ENCODE measurements at places on chromosomes 2 and 18. TPM values are rescaled to one million over a fixed set of nuclear protein-coding genes. Genes with fewer than 3 reads are reported as not detected.

The PROKR1 gene
- total RNA-seq, result not detected

The TGFA gene
- not detected for total RNA-seq

The CPLX4 gene
- total RNA-seq, result not detected

The RTKN gene
- total RNA-seq, result 1.9 TPM

GRCh38 chr2:73020657-73021370 is 50.7 kb downstream of the SFXN5 start:
- peaks cover 2% of the 10 kb centered on the region for H3K4me1 ChIP-seq
- no peak overlapping the region for H3K4me3 ChIP-seq
- peaks cover 1% of the 10 kb centered on the region for H3K36me3 ChIP-seq
- H3K27me3 ChIP-seq, result no peaks in the 10 kb centered on the region

DNA sequence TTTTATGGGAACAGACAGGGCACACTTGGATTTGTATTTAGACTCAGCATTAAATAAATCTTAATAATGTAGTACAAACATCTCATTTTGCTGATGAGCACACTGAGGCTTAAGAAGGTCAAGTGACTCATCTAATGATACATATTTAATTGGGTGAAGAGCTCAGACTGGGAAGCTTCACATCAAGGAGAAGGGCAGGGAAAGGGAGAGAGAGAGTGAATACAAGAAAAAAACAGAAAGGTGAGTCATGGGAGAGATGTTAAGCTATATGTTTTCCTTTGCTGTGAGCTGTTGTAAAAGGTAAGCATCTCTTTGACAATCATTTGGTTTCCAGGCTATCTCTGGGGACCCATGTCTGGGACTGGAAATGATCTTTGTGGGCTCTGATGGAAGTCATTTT is 277.8 kb downstream of the SETBP1 start:
- no peak overlapping the region for H3K27ac ChIP-seq
- no peaks in the 10 kb centered on the region for H3K27me3 ChIP-seq
- H3K4me1 ChIP-seq, result no peaks in the 10 kb centered on the region
- H3K36me3 ChIP-seq, result peaks cover 8% of the 10 kb centered on the region

DNA sequence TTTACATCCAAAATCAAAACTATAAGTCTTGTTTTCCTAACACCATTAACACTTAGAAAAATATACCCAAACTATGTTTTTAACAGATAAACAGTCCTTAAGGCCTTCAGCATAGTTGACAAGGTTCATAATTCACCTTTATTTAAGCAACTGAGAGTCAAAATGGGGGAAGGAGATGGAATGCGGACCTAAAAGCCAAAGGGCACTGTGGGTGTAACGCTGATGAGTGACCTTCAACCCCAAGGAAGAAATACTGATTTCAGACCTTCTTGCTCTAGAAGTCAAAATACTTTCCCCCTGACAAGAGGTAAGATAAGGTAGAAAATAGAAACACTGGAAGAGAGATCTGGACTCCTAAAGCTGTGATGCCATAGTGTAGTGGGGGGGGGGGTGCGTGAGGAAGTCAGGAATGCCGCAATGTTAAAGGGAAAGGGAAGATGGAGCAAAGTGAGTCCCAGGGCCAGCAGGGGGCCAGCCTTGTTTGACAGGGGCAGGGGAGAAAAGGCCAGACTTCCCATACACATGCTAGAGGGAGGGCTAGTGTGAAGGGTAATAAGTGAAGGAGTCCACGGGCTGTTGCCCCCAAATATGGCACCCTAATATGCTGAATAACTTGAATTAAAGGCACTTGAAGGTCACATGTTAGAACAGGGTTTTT is 31.4 kb downstream of the CCDC93 start:
- no peak for DNase-seq
- no peak overlapping the region for H3K4me3 ChIP-seq
- peaks cover 26% of the 10 kb centered on the region for H3K36me3 ChIP-seq
- H3K27ac ChIP-seq, result no peak overlapping the region

GRCh38 chr2:54599914-54600313 is 123.5 kb upstream of the EML6 start:
- no peak overlapping the region for H3K27ac ChIP-seq
- no peaks in the 10 kb centered on the region for H3K27me3 ChIP-seq
- no peak overlapping the region for H3K4me3 ChIP-seq
- H3K4me1 ChIP-seq, result peaks cover 77% of the 10 kb centered on the region
- DNase-seq, result no peak

DNA sequence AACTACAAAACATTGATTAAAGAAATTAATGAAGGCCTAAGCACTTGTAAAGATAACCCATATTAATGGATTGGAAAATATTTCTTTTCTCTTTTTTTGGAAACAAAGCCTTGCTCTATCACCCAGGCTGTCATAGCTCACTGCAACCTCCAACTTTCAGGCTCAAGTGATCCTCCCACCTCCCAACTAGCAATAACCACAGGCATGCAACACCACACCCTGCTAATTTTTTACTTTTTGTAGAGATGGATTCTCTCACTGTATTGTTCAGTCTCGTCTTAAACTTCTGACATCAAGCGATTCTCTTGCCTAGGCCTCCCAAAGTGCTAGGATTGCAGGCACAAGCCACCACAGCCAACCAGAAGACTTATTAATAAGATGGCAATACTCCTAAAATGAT is 73.4 kb upstream of the NDUFV2 start:
- no peaks in the 10 kb centered on the region for H3K36me3 ChIP-seq
- no peak for DNase-seq
- H3K4me3 ChIP-seq, result no peak overlapping the region
- H3K27ac ChIP-seq, result no peak overlapping the region

DNA sequence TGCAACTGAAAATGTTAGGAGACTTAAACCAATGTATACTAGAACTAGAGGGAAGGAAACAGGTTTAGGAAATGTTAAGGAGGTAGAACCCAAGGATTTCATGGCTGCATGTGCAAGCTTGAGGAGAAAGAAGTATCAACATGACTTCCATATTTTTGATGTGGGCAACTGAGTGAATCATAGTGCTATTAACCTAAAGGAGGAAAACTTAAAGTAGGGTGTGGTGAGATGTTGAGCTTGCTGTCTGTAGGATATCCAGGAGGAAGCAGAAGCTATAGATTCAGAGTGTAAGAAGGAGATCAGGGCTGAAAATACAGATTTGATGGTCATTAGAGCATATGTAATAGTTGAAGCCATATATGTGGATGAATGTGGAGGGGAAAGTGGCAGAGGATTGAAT is 31.5 kb downstream of the NDC80 start:
- H3K27ac ChIP-seq, result peak overlapping the region; percentile 56
- no peaks in the 10 kb centered on the region for H3K27me3 ChIP-seq
- peaks cover 36% of the 10 kb centered on the region for H3K4me1 ChIP-seq

DNA sequence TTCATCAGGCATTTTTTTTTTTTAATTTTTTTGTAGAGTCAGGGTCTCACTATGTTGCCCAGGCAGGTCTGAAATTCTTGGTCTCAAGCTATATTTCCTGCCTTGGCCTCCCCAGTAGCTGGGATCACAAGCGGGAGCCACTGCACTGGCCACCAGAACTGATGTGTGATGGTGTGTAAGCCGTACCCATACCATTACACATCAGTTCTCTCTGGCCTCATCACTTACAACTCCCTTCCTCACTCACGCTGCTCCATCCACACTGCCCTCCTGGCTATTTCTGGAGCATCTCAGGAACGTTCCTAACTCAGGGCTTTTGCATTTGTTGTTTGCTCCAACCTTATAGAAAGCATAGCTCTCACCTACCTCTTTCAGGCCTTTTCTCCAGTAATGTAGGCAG is 834.5 kb upstream of the ID2 start:
- no peak for DNase-seq
- peak overlapping the region; percentile 26 for H3K4me3 ChIP-seq
- no peaks in the 10 kb centered on the region for H3K27me3 ChIP-seq
- H3K27ac ChIP-seq, result peak overlapping the region; percentile 85
- peaks cover 44% of the 10 kb centered on the region for H3K4me1 ChIP-seq

DNA sequence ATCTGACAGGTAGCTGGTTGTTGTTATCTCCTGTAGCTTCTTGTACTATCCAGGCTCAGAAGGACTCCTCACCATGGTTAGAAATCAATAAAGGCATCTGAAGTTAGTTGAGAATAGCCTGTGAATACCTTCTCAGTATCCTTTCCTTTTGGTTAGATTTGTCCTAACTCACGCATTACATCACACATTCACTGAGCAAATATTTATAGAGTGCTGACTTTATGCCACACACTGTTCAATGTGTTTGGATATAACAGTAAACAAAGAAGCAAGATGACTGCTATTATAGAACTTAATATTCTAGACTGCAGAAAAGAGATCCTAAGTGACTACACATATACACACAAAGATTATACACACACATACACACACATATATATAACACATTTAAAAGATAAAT is 889.9 kb upstream of the CHAC2 start:
- H3K36me3 ChIP-seq, result no peaks in the 10 kb centered on the region
- DNase-seq, result no peak
- no peaks in the 10 kb centered on the region for H3K27me3 ChIP-seq

DNA sequence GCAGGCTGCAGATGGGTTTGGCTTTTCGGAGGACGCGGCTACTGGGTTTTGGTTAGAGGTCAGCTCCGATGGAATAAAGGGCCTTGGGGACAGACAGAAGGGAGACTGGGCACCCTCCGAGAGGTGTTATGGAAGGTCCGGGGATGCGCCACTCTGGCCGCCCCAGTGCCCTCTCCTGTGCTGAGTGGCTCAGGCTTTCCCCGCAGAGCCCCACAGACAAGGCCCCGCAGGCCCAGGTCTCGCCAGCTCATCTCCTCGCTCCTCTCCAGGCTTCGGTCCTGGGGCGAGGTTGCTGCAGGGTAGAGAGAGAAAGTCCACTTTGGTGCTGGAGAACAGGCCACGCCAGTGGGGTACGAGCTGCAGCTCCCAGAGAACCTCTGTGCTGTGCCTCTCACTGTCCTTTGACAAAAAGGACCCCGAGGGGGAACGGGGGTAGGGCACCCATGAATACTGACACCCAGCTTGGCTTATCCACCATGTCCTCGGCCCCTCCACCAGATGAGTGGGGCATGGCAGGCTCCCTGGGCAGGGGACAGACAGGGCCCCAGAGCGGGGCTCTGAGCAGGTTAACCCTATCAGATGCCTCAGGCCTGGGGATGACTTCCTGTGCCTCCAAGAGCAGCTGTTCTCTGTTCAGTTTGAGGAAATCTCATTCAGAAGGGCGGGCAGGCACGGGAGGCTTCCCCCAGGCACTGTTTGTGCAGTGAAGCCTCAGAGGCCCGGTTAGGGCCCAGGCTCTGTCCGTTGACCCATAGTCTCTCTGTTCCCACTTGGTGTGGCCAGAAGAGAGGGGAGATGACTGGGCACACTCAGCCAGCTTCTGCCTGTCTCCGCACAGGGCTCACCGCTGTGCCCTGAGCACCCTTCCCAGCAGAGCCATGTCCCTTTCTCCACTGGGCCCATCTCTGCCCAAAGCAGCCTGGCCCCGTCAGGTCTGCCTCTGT is 15.7 kb upstream of the CNNM3 start:
- no peak for DNase-seq
- no peaks in the 10 kb centered on the region for H3K27me3 ChIP-seq
- no peak overlapping the region for H3K4me3 ChIP-seq
- H3K4me1 ChIP-seq, result peaks cover 2% of the 10 kb centered on the region

DNA sequence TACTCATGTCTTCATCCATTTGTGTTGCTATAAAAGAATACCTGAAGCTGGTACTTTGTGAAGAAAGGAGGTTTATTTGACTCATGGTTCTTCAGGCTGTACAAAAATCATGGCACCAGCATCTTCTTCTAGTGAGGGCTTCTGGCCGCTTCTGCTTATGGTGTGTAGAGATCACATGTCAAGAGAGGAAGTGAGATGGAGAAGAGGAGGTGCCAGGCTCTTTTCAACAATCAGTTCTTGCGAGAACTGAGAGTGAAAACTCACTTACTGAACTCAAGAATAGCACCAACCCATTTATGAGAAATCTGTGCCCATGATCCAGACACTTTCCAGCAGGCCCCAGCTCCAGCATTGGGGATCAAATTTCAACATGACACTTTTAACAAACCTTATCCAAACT is 30.0 kb upstream of the BARD1 start:
- no peaks in the 10 kb centered on the region for H3K4me1 ChIP-seq
- H3K27me3 ChIP-seq, result no peaks in the 10 kb centered on the region
- DNase-seq, result no peak
- no peak overlapping the region for H3K4me3 ChIP-seq
- no peaks in the 10 kb centered on the region for H3K36me3 ChIP-seq
- H3K27ac ChIP-seq, result no peak overlapping the region

- no peaks in the 10 kb centered on the region for H3K36me3 ChIP-seq
- H3K27ac ChIP-seq, result no peak overlapping the region
- no peaks in the 10 kb centered on the region for H3K4me1 ChIP-seq
- no peak for DNase-seq
- H3K4me3 ChIP-seq, result no peak overlapping the region
- no peaks in the 10 kb centered on the region for H3K27me3 ChIP-seq
These were observed 2176.3 kb upstream of the CELF4 start for GRCh38 chr18:39741755-39742466.

DNA sequence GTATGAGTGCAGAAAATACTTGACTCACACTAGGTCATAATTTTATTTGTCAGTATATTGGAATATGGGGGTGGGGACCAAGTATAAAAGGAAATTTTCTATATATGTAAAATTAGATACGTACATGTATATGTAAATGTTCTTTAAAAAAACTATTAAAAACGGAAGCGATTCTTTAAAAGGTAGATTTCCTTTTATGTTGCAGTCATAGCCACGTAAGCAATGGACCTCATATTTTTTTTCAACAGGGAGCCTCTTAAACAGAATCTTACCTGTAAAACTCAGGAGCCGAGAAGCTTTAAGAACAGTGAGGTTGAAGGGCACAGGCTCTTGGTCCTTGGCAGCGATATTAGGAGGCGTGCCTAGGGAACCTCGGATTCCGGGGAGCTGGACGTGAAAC is 3.3 kb downstream of the RHBDD1 start:
- H3K36me3 ChIP-seq, result peaks cover 47% of the 10 kb centered on the region
- H3K4me1 ChIP-seq, result peaks cover 47% of the 10 kb centered on the region
- no peaks in the 10 kb centered on the region for H3K27me3 ChIP-seq
- no peak for DNase-seq

GRCh38 chr2:195003881-195004471 is 653.0 kb upstream of the SLC39A10 start:
- no peaks in the 10 kb centered on the region for H3K36me3 ChIP-seq
- H3K27ac ChIP-seq, result no peak overlapping the region
- no peaks in the 10 kb centered on the region for H3K27me3 ChIP-seq
- no peak overlapping the region for H3K4me3 ChIP-seq
- no peak for DNase-seq

GRCh38 chr2:224127871-224128501 is 88.9 kb upstream of the SERPINE2 start:
- no peak overlapping the region for H3K4me3 ChIP-seq
- H3K27me3 ChIP-seq, result peaks cover 16% of the 10 kb centered on the region
- no peak for DNase-seq
- H3K36me3 ChIP-seq, result no peaks in the 10 kb centered on the region
- no peak overlapping the region for H3K27ac ChIP-seq
- H3K4me1 ChIP-seq, result no peaks in the 10 kb centered on the region
